ENCODE measurements at places on chromosomes 6 and 20. TPM values are rescaled to one million over a fixed set of nuclear protein-coding genes. Genes with fewer than 3 reads are reported as not detected.

GRCh38 chr6:133590814-133591213 lies 298.1 kb upstream of the TCF21 start:
- no peak overlapping the region for H3K4me3 ChIP-seq
- DNase-seq, result no peak

- H3K4me3 ChIP-seq, result no peak overlapping the region
- H3K27me3 ChIP-seq, result no peaks in the 10 kb centered on the region
- H3K4me1 ChIP-seq, result no peaks in the 10 kb centered on the region
- no peak overlapping the region for H3K27ac ChIP-seq
Observed at GRCh38 chr6:158056355-158056754, 74.7 kb downstream of the SYNJ2 start.

DNA sequence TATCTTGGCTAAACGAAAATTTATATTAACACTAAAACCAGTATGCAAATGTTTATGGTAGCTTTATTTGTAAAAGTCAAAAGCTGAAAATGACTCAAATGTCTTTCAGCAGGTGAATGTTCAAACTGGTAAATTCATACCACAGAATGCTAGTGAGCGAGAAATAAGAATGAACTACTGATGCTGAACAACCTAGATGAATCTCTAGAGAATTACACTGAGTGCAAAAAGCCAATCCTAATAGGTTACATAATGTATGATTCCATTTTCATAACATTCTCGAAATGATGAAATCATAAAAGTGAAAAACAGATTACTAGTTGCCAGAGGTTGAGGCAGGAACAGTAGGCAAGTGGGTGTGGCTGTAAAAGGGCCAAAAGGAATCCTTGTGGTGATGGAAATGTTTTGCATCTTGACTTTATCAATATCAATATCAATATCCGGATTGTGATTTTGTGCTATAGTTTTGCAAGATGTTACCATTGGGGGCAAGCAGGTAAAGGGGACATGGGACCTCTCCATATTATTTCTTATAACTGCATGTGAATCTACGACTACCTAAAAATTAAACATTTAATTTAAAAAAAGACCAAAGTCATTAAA lies 26.1 kb downstream of the ZNF311 start:
- no peak overlapping the region for H3K27ac ChIP-seq
- H3K36me3 ChIP-seq, result no peaks in the 10 kb centered on the region
- no peak overlapping the region for H3K4me3 ChIP-seq
- no peaks in the 10 kb centered on the region for H3K4me1 ChIP-seq
- no peaks in the 10 kb centered on the region for H3K27me3 ChIP-seq
- DNase-seq, result no peak

DNA sequence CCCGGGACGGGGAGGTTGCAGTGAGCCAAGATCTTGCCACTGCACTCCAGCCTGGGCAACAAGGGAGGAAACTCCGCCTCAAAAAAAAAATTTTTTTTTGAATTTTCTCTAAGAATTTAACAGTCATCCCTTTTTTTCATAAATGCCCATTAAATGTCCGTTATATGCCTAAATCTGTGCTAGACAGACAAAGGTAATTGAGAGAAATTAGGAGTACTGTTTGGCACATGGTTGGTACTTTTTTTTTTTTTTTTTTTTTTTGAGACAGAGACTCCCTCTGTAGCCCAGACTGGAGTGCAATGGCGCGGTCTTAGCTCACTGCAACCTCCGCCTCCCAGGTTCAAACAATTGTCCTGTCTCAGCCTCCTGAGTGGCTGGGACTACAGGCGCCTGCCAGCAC lies 1.7 kb downstream of the PCMT1 start:
- no peaks in the 10 kb centered on the region for H3K27me3 ChIP-seq
- H3K36me3 ChIP-seq, result no peaks in the 10 kb centered on the region
- no peaks in the 10 kb centered on the region for H3K4me1 ChIP-seq

- H3K4me1 ChIP-seq, result no peaks in the 10 kb centered on the region
- H3K4me3 ChIP-seq, result no peak overlapping the region
- no peaks in the 10 kb centered on the region for H3K27me3 ChIP-seq
- H3K27ac ChIP-seq, result no peak overlapping the region
Observed at GRCh38 chr6:106094261-106094963, 8.3 kb downstream of the PRDM1 start.

Gene SLC35B3
- 17.8 TPM for total RNA-seq
